ENCODE measurements at places on chromosomes 12 and 14.

DNA sequence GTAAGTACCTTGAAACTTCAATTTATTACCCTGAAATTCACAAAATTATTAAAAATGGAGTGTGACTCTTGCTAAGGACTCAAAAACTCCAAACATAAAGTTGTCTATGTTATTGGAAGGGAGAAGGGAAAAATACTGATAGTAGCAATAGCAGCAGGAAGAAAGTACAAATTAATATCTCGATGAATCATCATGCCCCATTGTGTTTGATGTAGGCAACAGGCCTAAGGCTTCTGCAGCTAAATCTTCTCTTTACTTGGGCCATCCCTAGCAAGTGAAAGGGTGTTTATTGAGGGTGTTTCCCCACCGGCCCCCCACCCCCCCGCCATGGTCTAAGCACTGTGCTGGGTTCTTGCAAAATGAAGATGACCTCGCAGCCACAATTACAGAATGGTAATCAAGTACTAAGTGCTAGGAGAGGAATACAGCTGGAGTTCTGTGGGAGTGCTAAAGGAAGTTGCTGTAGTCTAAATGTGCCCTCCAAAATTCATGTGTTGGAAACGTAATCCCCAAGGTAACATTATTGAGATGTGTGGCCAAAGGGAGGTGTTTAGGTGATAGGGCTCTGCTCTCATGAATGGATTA is 76.5 kb downstream of the SNAPC1 start:
- DNase-seq, result no peak

- no peak for DNase-seq
Measured at GRCh38 chr12:131390412-131391334, 320.2 kb upstream of the SFSWAP start.

- no peak for DNase-seq
Measured at GRCh38 chr14:102213984-102214658, 74.4 kb downstream of the WDR20 start.

DNA sequence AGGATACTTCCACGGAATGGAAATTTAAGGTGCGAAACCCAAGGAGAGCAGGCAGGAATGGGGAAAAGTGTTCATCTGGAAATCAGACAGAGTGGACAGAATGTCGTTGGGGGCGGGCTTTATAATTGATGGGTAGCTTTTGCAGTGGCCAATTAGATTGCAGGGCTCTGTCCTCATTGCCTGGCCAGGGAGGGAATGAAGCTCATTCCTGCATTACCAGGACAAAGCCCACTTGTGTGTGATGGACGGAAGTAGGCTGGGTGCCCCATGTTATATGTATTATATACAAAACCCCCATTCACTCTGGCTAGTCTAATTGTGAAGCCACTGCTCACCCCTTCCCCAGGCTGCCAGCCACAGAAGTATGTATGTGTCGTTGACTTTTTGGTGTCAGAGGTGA is 23.6 kb downstream of the ZNF664 start:
- DNase-seq, result no peak

DNA sequence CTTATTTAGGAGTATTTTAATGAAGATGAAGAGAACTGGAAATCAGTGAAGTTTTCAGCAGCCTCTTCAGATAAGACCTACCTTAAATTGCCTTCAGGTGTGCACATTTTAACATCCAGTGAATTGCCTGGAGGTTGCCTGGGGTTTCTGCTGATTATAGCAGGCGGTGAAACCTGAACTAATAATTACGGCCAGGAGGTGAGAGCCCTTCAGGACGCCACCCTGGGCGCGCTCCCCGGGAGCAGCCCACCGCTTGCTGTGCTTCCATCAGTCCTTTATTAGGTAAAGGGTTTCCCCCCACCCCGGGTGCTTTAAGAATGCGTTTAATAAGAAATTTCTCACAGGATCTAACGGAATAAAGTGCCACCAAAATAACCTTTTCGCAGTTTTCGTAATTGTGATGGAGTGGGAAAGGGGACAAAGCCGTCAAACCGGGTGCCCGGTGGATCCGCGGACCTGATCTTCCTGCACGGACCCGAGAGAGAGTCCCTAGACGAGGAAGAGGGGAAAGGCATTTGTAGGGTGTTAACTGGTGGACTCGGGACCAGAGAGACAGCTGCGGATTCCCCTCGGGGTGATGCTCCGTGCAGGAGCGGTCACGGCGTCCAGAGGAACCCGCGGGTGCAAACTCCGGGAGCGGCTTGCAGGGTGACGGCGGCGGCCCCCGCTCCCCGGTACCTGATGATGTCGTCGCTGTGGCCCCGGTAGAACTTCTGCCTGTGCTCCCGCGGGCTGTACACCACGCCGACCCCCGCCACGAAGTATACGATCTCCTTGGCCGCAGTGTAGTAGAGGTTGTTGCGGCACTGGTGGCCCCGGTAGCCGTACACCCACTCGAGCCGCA is 902 bp downstream of the EML5 start:
- DNase-seq, result peak; percentile 7

- DNase-seq, result no peak
Measured at GRCh38 chr14:31855262-31855661, 221.8 kb upstream of the ARHGAP5 start.

- no peak for DNase-seq
Measured at GRCh38 chr12:29176941-29177340, 27.9 kb downstream of the FAR2 start.

GRCh38 chr12:20549108-20549719 is 145.9 kb upstream of the SLCO1C1 start:
- no peak for DNase-seq

- no peak for DNase-seq
Measured at GRCh38 chr12:54564768-54565167, 15.4 kb downstream of the PDE1B start.

- no peak for DNase-seq
Measured at GRCh38 chr12:47705229-47705565, 633 bp downstream of the RPAP3 start.

- DNase-seq, result no peak
Measured at GRCh38 chr12:53236443-53237111, 4.6 kb upstream of the RARG start.

GRCh38 chr14:75402867-75403413 is 24.9 kb upstream of the JDP2 start:
- DNase-seq, result no peak

DNA sequence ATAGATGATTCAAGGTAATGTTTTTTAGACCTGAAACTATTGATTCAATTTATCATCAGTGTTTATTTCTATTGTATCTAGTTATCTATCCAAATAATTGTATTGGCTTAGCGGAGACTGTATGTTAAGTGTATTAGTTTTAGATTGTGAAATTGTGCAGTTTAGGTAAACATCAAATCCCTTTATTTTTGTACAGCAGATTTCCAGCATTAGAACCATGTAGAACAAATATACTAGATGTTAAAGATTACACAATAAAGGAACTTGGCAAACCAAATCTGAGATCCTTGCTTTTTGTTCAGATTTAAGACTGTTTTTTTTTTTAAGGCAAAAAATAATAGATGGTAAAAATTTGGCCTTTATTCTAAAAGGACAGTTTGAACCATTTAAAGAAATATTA is 39.3 kb downstream of the PPM1A start:
- no peak for DNase-seq

GRCh38 chr12:19856389-19856788 is 417.1 kb downstream of the AEBP2 start:
- no peak for DNase-seq

GRCh38 chr14:75864352-75864751 is 117.4 kb downstream of the TGFB3 start:
- no peak for DNase-seq

DNA sequence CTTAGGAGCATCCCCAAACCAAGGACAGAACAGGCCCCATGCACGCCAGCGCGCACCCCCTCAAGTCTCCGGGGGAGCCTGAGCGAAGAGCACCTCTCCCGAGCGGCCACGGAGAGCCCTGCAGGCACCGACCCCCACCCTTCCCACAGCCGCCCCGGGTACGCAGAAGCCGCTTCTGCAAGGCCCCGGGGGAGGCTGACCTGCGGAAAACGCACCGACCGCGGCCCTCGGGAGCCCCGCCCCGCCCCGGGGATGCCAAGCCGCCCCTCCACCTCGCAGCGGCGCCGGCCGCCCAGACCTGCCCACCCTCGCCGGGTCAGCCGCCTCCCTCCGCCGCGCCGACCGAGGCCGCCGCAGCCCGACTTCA is 385 bp downstream of the CAPRIN2 start:
- peak; percentile 59 for DNase-seq

DNA sequence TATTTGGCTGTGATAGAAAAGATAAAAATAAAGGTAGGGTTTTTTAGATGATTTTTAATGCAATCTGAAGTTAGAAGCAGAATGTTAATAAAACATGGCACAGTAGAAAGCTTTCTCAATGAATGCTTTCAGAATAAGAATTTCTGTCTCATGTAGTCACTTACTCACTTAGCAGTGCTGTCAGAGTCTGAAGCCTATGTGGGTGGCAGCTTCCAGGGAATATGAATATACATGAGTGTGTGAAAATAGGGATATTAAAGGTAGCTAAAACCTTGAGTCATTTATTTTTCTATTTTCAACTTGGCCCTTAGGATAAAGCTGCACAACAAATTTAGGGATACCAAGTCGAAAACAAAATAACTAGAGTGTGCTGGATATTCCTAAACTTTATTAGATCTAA is 427.9 kb downstream of the AEBP2 start:
- DNase-seq, result no peak

DNA sequence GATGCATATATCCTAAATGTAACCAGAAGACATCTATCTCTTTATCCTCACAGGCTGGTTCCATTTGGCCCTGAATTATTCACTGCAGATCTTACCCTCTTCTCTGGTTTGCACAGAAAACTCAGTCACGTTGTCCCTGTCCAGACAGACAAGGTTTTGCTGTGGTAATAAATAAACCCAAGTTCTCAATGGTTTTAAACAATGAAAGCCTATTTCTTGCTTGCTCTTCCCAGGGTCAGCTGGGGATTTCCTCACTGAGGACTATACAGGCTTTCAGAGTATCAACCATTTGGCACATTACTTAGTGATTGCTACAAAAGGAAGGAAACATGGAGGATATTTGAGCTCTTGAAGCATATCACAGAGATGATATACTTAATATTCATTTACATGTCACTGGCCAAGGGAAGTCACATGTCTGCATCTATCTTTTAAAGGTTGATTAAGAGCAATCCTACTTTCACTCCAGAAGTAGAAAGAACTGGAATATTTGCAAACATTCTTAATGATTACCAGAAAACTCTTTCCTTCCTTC is 24.4 kb upstream of the E2F7 start:
- DNase-seq, result no peak

GRCh38 chr12:107375231-107375630 is 281.9 kb upstream of the CRY1 start:
- no peak for DNase-seq

- DNase-seq, result no peak
Measured at GRCh38 chr14:67738740-67739504, 37.2 kb downstream of the RDH12 start.

DNA sequence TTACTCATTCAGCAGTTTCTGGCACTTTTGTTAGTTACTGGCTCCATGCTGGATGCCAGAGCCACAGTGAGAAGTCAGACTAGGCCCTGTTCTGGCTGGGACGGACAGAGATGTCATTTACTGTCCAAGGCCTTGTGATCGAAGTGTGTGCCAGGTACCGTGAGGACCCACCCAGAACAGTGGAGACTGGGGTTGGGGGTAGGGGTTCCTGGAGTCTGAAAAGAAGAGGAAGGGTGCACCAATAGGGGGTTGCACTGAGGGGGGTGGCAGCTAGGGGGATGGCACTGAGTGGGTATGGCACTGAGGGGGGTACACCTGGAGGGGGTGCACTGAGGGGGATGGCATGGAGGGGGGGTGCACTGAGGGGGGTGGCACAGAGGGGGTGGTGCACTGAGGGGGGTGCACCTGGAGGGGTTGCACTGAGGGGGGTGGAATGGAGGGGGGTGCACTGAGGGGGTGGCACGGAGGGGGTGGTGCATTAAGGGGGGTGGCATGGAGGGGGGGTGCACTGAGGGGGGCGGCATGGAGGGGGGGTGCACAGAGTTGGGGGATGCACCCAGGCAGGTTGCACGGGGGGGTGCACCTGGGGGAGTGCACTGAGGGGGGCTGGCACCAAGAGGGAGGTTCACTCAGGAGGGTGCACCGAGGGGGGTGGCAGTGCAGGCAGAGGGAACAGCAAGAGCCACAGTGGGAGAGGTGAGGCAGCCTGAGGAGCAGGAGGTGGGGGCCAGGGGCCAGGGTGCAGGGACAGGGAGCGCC is 10.6 kb upstream of the CYP46A1 start:
- DNase-seq, result no peak

DNA sequence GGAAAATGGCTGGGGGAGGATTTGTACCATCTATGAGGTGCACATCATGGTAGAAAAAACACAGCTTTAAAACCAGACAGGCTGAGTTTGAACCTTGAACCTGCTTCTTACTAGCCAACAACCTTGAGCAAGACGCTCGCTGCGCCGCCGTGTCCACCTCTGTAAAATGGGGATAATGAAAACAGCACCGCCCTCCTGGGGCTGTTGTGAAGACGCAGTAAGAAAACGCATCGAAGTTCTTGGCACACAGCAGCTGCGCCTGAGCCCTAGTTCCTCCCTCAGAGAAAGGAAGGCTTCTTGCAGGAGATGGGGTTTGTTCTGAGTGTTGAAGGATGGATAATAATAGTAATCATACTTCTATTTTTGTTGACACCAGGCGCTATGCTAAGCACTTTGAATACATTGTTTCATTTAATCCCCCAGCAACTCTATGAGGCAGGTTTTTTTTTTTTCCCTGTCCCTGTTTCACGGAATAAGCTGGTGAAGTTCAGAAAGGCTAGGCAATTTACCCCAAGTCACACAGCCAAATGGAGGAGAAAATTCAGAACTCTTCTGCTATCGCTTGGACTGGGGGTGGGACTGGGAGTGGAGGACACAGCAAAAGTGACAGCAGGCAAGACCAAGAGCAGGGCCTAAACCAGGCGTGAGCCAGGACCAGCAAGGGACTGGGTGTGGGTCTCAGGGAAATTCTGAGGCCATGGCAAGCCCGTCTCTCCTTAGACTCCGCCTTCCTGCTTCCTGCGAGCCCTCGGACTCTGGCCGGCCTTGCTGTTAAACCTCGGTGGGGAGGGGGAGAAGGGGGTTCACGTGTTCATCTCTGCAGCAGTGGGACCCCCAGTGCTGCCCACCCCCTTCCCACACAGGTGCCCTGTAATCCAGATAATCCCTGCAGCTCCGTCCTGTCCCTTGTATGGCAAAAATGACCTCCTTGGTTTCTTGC is 97.5 kb downstream of the LRRC74A start:
- DNase-seq, result no peak

DNA sequence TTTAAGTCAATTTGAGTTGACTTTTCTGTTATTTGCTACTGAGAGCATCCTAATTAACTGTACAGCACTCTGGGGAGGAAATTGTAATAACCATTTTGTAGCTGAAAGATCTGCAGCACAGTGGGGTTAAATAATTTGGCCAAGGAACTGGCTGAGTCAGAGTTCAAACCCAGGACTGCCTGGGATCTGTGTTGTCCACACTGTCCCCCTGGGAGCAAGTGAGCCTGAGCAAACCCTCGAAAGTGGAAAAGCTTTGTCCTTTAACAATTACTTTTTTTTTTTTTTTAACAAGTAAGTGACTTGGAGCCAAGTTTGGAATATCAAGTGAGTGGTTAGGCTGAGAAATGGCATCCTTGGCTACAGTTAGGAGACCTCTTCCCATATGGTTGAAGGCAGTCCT is 247.2 kb upstream of the CCDC196 start:
- DNase-seq, result no peak
